ENCODE measurements at places on chromosomes 7 and 10.

DNA sequence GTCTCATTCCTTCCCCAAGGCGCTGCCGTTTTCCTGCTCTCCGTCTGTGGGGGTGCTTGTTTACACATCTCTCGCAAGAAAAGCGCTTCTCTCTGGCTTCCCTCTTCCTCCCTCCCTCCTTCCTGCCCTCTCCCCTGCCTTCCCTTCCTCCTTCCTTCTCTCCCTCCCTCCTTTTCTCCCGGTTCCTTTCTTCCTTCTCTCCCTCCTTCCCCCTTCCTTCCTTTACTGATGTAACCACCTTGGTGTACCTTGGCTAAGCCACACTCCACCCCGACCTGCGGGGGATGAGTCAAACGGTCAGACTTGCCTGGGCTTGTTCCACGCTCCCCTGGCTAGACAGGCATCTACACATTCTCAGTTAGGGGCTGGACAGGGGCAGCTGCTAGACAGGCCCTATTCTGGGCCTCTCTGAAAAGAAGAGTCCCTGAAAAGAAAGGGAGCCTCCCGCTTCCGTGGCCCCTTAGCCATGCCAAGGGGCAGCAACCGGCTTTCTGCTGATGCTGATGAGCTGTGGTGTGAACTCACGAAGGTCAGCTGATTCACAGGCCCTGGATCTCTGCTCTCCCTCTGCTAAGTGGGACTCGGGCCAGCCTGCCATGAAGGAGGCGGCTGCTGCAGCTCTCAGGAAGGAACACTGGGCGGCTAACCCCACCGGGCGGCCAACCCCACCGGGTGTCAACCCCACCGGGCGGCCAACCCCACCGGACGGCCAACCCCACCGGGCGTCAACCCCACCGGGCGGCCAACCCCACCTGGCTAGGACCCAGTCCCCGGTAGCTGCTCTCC is 216.8 kb downstream of the TCERG1L start:
- no peak for DNase-seq

GRCh38 chr7:101201695-101202602 is 1.1 kb upstream of the MOGAT3 start:
- DNase-seq = no peak

DNA sequence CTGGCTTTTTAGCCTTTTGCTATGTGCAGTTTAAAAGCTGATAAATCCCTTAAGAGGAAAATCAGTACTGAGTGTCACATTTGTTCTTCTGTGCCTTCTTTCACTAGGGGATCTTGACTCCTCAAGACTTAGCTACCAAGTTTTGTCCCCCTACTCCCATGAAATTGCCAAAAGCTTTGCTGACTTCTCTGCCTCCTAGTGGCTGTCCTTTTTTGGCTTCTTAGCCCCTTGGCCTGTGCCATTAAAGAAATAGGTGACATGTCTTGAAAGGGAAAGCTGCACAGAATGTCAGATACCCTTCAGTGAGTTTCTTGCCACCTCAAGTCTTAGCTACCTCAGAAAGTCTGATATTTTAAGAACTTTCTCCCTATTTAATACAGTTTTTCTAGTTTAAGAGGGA is 10.5 kb downstream of the MKLN1 start:
- DNase-seq = no peak

- DNase-seq = no peak
Observed at GRCh38 chr7:51090411-51090810, 226.2 kb downstream of the COBL start.

- DNase-seq = no peak
Observed at GRCh38 chr7:106603346-106603745, 57.6 kb downstream of the CCDC71L start.

DNA sequence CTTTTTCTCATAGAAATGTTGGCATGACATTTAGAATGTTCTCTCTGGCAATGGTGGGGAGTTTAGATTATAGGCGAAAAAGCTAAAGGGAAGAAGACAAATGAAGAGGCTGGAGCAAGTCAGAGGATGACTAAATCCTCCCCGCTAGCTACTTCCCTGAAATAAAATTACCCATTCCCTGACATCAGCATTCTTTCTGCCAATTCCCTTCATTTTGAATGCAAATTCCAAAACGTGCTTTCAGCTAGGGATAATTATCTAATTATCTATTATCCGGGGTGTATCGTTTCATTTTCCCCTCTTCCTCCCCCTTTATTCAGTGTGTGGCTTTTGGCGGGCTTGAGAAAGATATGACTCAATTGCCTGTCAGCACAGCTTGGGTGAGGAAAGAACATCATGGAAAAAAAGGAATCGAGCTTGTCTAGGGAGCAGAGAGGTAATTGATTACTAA is 672.3 kb downstream of the TNS3 start:
- no peak for DNase-seq

DNA sequence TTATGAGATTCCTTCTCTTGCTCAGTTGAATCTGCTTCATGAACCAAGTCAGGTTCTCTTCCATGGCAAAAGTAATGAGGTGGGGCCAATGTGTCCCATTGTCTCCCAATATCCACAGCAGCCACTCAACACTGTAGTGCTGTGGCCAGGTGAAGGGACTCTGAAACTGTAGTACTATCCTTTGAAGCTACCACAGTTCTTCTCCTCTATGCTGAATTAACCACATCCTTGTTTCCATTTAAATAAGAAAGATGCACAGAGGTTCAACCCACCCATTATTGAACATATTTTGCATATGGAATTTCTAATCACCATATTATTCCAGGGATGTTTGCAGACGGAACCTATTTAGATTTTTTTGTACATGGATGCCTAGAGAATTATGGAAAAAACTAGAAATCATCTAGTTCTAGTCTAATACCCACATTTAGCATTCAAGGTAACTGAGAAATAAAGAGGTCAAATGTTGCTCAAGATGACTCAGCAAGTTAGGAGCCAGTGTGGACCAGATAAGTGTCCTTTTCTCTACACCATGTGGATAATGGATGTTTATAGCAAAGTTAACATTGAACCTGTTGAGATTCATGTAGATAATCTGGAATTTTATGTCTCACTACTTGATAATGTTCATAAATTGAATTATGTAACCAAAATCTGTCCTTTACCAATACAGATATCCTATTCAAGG is 64.5 kb downstream of the LRRTM3 start:
- no peak for DNase-seq

DNA sequence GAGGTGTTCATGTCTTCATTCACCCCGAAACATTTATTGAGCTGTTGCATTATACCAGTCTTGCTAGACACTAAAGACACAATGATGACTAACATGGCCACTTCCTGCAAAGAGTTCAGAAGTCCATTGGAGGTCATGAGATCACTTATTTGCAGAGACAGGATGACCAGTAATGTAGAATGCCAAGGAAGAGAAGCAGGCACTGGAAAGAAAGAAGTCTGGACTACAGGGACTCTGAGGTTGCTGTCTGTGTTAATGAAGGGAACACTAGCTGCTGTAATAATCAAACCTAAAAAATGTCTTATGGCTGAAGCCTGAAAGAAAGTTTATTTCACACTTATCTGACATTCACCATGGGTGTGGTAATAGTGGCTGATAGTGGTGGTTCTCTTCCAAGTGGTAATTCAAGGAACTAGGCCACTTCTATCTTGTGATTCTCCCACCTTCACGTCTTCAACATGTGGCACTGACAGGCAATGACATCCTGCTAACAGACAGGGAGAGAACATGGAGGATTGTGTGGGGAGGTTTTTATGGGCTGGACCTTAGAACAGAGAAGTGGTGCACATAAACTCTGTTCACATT is 89.2 kb upstream of the MKLN1 start:
- no peak for DNase-seq

DNA sequence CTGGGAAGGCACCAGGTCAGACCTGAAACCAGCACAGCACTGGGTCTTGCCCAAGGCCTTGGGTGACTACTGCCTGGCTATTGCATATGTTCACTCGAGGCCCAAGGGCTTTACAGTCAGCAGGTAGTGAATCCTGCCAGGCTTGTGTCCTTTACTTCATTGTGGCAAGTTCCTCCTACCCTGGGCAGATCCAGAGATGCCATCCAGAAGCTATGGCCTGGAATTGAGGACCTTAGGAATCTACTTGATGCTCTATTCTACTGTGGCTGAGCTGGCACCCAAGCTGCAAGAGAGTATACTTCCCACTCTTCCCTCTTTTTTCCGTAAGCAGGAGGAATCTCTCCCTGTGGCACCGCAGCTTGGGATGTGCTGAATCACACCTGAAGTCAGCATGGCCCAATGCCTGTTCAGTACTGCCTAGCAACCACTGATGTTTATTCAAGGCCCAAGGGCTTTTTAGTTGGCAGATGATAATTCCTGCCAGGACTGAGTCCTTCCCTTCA is 246.7 kb upstream of the CTBP2 start:
- DNase-seq = no peak

DNA sequence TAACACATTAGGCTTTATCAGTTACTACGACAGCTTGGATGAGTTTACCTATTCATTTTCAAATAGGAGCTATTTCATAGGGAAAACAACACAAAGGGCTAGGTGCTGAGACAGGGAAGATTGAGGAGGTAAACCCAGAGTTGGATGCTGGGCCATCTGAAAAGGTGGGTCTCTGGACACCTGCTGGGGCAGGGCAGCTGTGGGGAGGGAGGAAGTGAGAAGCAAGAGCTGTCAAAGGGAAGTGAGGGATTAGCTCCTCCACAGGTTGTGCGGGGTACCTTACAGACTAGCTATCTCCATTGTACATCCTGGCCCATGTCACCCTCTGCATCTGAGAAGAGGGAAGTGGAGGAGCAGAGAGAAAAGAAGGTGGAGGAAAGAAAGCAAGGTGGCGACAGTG is 48.9 kb downstream of the BLNK start:
- no peak for DNase-seq

DNA sequence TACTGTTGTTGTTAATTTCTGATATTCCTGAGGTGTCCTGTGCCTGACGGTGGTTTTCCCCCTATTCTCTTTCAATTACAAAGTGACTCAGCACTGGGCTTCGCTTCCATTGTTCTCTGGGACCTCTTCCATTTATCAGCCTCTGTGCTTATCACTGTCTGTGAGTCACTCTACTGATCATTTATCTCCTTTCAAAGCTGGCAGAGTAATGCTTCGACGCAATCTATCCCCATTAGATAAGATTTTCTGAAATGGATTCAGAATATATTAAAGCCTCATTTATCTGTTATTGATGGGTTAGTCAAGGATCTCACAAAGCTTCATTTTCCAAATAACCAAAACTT is 679.2 kb downstream of the SDK1 start:
- no peak for DNase-seq

GRCh38 chr7:47297120-47297519 is 284.8 kb downstream of the TNS3 start:
- no peak for DNase-seq

- DNase-seq = peak; percentile 48
Observed at GRCh38 chr7:22726907-22727713, at the start of gene IL6. Gene IL6, plus strand, starts transcription at chr7:22727200. Its CDS starts 63 bp downstream, at chr7:22727263.

All from CD4-positive, alpha-beta T cell treated with Interleukin-17A for 4 hours (primary cell).